ENCODE measurements at places on chromosomes 16 and 17.

DNA sequence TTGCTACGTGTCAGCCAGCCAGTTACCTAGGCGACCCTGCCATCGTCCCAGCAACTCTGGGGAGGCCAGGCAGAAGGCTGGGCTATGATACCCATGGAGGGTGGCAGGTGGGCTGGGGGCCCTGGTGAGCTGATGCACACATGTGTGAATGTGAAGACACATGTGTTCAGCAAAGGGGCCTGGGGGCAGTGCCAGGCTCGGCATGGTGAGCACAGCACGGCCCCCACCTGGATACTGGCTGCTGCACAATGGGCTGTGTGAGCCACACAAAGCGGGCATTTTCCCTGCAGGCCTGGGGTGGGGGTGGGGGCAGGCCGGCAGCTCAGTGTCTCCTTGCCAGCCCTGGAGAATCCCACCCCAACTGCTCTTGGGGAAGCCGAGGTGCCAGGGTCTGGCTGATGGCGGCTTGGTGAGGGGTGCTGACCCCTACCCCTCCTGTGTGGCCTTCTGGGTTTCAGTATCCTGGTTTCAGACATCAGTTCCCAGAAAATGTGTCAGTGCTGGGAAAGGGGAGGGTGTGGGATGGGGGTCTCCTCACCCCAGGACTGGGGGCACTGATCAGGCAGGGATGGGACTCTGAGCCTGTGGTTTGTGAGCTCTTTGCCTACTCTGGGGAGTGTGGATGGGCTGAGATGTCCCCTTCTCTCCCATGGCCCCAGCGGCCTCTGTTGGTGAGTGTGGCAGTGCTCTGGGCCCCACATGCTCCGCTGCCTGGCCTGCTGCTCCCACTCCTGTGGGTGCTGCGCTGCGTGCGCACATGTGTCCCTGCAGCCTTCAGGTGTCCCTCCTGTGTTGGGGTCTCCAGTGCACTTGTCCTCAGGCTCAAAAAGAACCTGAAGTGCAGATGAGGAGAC, 5.1 kb downstream of the LLGL1 start:
- no peak for DNase-seq

DNA sequence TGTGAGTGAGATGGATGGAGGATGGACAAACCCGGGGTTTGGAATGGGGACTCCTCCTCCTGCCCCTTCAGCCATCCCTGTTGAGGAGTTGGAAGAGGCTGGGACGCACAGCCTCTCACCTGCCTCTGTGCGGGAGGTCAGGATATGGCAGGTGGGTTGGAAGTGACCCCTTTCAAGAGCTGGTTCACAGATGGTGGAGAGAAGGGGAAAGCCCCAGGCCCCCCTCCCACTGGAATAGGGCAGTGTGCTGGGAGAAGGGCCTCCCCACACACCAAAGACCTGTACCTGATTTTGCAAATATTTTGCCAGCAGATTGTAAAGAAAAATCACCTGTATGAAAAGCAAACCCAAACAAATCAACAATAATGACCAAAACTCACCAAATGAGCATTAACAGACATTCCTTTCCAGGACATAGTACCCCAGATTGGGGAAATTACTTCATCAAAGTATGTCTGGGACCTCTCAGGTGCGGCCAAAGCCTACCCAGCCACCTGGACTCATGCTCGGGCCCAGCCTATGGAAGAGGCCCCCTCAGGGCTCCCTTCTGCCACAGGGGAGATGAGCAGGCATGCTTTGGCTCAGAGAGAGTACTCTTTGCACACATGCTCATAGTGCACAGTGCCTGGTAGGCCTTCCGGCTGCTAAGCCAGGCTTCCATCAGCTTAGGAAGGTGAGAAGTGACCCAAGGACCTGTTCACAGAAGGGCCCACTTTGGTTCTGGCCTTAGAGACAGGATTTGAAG, 7.8 kb downstream of the SLC47A2 start:
- DNase-seq = peak; percentile 12

- DNase-seq = no peak
These were observed 25.6 kb downstream of the UNK start for GRCh38 chr17:75810216-75810615.

DNA sequence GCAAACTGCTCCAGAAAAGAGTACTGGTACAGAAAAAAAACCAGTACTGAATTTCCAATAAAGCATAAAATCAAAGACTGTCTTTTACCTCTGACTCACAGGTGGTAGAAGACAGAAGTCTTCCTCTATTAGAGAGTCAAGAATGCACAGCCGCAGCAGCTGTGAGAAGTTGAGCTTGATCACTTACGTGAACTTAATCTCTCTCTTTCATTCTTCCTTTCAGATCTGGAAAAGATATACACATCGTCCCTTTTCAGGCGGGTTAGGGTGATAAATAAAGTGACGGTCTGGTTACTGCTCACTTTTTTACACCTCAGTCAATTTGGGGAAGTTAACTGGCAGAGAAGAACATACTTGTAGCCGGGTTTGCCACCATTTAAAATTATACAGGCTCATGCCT, 3.9 kb downstream of the IFT140 start:
- no peak for DNase-seq

DNA sequence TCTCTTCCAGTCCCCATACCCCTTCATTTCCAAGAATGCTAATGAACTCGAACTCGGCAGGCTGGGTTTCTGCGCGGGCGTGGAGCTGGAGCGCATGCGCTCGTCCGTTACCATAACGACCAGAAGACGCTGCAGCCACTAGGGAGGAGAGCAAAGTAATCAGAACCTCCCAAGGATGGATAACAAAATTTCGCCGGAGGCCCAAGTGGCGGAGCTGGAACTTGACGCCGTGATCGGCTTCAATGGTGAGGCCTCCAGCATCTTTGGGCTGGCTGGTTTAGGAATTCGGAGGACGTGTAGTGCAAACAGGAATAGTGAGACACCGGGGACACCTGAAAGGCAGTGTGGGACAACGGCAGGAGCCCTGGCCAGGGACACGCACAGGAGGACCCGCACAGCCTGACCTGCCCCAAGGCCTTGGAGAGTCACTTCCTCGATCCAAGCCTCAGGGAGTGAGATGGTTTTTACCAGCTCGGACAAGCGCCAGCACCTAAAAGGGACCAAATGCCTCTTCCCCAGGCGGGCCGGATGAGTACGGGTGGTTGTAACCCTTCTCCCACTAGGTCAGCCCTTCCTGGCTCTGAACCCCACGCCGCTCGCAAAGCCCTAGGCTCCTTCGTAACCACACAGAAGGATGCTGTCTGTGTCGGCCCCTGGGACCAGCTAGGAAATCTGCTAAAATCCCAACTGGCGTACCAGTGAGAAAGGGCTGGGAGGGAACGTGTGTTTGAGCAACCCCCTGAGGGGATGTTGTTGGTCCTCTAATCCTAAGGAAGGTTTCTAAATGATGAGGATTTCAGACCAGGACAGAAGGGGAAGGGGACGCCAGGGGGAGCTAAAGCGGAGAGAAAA, at the start of gene CFAP52:
TSS of gene CFAP52 (plus strand) at position 122 of the 852 bp plus-strand sequence. CDS start at position 176, 54 bp downstream.
- DNase-seq = peak; percentile 78

- DNase-seq = peak; percentile 15
These were observed 55.3 kb downstream of the ULK2 start for GRCh38 chr17:19812407-19812806.

- DNase-seq = no peak
These were observed 69.5 kb downstream of the HIC1 start for GRCh38 chr17:2124391-2124790.

GRCh38 chr17:32227910-32228309, 37.7 kb upstream of the RHBDL3 start:
- DNase-seq = no peak

GRCh38 chr17:56919717-56920116, 5.9 kb upstream of the TRIM25 start:
- no peak for DNase-seq

- DNase-seq = no peak
These were observed 81.3 kb downstream of the METRNL start for GRCh38 chr17:83160443-83161297.

GRCh38 chr17:60076811-60077210, 1.9 kb downstream of the HEATR6 start:
- DNase-seq = no peak

- no peak for DNase-seq
These were observed 9.8 kb downstream of the NTHL1 start for GRCh38 chr16:2037647-2038381.

DNA sequence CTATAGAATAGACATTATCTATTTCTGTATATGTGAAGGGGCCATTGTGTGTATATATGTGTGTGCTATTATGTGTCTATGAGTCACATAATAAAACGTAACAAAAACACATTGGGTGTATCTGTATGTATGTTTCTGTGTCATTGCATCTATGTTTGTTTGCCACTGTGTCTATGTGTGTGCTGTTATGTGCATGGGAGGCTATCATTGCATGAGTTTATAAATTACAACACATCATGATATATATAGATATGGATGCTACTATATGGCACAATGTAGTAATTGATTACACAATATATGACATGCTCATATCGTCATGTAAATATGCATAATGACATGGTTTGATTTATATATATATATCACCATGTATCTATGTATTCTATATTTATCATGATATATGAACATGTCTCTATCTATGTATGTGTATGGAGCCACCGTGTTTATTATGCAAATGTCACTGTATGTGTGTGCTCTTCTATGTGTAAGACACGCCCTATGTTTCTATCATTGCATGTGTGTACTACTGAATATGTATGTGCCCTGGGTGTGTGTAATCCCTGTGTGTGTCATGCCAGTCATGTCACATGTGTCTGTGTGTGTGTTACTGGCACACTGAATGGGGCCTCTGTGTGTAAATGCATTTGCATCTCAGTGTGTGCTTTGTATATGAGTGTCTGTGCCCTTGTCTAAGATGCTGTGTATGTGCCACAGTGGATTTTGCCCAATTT, 1.4 kb upstream of the TSPOAP1 start:
- DNase-seq = no peak

- DNase-seq = no peak
These were observed 683 bp downstream of the LCAT start for GRCh38 chr16:67943256-67943618.

GRCh38 chr17:44878627-44879221, 20.5 kb downstream of the EFTUD2 start:
- peak; percentile 58 for DNase-seq

GRCh38 chr16:51328733-51329132, 177.7 kb upstream of the SALL1 start:
- no peak for DNase-seq

DNA sequence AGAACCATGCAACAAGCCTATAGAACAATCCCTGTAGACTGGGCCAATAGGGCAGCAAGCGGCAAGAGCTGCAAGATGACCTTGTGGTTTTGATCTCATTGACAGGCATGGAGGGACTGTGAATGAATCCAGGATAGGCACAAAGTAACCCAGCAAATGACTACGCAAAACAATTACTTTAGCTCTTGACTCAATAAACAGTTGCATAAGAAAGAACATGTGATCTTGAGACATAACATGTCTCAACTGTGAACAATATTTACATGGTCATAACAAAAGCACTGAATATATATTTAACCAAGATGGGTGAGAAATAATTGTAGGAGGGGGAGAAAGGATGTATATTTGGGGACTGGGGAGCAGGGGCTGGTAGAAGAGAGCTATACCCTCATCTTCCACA, 313.7 kb upstream of the CDH5 start:
- no peak for DNase-seq

- DNase-seq = no peak
These were observed 172.7 kb upstream of the CCL2 start for GRCh38 chr17:34082404-34082803.

- no peak for DNase-seq
These were observed 100.8 kb upstream of the CDH5 start for GRCh38 chr16:66265556-66266141.

GRCh38 chr17:72258711-72259110, 137.9 kb downstream of the SOX9 start:
- DNase-seq = no peak

GRCh38 chr17:76056882-76057281, 15.4 kb downstream of the SRP68 start:
- no peak for DNase-seq

DNA sequence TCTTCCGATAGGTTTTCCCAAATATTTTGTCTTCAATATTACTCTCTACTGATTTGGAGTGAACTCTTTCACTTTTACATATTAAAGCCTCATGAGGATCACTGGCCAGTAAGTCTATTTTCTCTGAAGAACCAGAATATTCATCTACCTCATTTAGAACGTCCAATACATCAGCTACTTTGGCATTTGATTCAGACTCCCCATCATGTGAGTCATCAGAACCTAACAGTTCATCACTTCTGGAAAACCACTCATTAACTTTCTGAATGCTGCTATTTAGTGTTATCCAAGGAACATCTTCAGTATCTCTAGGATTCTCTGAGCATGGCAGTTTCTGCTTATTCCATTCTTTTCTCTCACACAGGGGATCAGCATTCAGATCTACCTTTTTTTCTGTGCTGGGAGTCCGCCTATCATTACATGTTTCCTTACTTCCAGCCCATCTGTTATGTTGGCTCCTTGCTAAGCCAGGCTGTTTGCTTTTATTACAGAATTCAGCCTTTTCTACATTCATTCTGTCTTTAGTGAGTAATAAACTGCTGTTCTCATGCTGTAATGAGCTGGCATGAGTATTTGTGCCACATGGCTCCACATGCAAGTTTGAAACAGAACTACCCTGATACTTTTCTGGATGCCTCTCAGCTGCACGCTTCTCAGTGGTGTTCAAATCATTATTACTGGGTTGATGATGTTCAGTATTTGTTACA, 30.9 kb downstream of the BRCA1 start:
- DNase-seq = no peak

DNA sequence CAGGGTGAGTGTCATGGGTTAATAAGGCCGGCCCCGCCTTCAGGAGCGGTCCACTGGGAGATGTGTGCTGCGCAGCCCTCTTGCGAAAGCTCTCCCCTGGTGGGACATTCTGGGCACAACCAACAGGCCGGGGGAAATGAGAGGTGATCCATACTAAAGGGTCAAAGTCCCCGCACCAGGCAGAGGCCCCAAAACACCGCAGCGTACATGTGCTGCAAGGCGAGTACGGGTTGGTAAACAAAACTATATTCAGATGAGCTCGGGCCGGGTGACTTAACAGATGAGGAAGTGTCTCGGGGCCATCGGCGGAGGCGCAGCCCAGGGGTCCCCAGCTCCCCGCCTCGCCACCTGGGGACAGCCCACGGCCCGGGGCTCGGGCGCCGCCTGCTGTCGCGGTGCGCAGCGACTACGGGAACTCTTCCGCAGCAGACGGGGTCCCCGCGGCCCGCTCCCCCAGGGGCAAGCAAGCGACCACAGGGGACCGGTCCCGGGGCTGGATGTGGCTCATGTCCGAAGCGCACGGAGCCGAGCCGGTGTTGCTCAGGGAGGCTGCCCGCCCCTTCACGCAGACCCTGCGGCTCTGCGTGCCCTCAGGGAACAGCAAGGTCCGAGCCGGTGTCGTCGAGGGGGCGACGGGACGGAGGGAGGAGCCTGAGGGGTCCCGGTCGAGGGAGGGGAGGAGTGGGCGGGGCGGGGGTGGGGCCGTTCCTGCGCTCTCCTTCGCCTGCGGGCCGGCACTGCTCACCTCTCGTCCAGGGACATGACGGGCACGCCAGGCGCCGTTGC, at the start of gene RAB37:
TSS of gene RAB37 (plus strand) at position 744 of the 786 bp plus-strand sequence. CDS start at position 761, 17 bp downstream.
- DNase-seq = no peak

GRCh38 chr17:80883831-80884735, 107.6 kb upstream of the CHMP6 start:
- no peak for DNase-seq
